Esophagus mucosa (tissue), 1 donor: ENCODE measurements at places on chromosomes 2 and 18. TPM values are rescaled to one million over a fixed set of nuclear protein-coding genes. Genes with fewer than 3 reads are reported as not detected.

KCNK3 gene
- 0.44 TPM for total RNA-seq

- no peak for ATAC-seq
Observed at GRCh38 chr2:113253453-113253852, 25.3 kb downstream of the PAX8 start.

DNA sequence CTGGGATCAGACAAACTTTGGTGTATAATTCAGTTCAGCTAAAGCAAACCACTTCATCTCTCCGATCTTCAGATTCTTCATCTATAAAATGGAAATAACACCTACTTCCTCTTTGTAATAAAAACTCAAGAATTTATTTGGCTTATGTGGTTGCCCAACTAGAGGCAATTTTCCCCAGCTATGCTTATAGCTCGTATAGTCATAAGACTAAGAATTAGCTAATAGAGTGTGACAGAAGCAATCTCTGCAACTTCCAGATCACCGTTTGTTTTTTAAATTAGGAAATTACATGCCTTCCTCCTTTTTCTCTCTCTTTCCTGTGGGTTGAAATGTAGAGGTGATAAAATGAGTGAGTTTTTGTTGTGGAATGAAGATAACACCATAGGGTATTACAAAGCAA, 35.3 kb upstream of the KCNF1 start:
- no peak for ATAC-seq

GRCh38 chr2:158457826-158458616, 1.3 kb downstream of the PKP4 start:
- peak; percentile 70 for ATAC-seq
